ENCODE measurements at places on chromosomes 2 and 18.
A peak's percentile ranks its signal among the peaks of the same experiment; 100 is the strongest.

DNA sequence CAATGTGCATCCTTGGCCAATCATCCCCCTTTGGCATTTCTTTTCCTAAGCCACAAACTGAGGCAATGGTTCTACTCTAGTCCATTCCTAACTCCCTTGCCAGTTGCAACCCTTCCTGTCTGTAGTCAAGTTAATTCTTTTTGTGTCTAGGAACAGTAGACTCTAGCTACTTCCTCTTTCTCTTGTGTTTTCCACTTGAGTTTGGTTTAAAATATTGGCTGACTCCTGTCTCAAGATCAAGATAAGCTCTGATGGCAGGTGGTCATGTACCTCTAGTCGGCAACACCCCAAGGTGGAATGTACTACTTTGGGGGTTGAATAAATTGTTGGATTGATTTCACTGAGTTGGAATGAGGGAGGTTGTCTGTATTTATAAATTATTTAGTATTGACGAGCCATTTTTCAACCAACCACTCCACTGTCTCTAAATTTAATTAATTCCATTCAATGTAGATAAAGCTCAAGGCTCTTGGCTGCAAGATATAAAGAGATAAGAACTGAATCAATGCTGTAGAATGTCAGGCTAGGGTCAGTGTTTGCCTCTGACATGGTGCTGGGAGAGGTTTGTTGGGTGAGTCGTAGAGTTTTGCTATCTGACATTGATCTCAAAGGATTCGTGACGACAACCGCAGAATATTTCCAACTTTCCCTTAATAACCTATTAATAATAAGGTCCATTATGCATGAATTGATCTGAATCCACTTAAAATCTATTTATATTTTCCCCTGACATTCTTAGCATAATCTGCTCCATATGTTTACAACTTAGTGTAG, 188.7 kb upstream of the APCDD1 start:
- no peak for DNase-seq

DNA sequence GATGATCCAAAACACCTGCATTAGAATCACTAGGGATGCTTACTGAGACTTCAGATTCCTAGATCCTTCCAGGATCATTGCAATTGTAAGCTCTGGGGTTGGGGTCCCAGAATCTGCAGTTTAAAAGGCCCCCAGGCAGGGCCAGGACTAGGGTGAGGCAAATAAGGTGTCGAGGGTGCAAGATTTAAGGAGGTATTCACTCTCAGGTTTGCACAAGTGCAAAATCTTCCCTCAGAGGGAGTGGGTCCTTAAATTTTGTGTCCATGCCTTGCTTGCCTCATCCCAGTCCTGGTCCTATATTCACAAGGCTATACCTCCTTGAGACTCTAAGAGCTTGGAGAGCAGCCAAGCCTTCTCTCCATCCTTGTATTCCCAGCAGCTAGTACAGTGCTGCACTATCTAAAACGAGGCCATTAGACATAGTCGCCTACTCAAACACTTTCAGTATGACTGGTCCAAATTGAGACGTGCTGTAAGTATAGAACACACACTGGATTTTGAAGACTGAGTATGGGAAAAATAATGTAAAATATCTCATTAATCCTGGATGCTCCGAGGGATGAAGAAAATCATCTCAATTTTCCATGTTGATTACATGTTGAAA, 31.6 kb upstream of the MREG start:
- DNase-seq: no peak

DNA sequence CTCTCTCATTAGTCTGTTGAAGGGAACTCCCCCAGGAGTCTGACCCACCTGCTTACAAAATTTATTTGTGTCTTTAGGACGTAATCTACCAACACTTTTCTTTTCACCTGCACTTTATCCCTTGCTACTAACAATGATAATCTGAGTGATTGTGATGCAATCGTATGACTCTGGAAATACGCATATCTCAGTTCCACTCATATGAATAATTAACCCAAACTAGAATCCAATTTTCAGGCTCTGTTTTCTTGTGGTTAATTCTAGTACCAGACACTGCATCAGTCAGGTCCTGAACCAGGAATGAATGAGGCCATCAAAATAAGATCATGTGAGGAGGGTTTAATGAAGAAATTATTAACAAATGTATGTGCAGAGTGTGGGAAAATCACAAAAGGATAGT, 158.4 kb upstream of the SRD5A2 start:
- no peak for DNase-seq

GRCh38 chr2:227890495-227891079, 19.2 kb downstream of the DAW1 start:
- DNase-seq: no peak

GRCh38 chr2:65992198-65992554, 442.7 kb upstream of the MEIS1 start:
- DNase-seq: no peak

DNA sequence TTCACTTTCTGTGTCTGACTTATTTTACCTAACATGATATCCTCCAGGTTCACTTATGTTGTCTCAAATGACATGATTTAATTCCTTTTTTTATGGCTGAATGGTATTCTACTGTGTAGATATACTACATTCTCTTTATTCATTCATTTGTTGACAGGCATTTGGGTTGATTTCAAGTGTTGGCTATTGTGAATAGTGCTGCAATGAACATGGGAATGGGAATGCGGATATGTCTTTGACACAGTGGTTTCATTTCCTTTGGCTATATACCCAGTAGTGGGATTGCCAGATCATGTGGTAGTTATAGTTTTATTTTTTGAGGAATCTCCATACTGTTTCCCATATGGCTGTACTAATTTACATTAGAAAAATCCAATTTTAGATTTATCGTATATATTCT, 195.4 kb upstream of the KLHL14 start:
- no peak for DNase-seq

GRCh38 chr2:205138735-205139134, 543.6 kb upstream of the NRP2 start:
- no peak for DNase-seq

GRCh38 chr2:60309336-60309735, 244.1 kb downstream of the BCL11A start:
- DNase-seq: no peak

DNA sequence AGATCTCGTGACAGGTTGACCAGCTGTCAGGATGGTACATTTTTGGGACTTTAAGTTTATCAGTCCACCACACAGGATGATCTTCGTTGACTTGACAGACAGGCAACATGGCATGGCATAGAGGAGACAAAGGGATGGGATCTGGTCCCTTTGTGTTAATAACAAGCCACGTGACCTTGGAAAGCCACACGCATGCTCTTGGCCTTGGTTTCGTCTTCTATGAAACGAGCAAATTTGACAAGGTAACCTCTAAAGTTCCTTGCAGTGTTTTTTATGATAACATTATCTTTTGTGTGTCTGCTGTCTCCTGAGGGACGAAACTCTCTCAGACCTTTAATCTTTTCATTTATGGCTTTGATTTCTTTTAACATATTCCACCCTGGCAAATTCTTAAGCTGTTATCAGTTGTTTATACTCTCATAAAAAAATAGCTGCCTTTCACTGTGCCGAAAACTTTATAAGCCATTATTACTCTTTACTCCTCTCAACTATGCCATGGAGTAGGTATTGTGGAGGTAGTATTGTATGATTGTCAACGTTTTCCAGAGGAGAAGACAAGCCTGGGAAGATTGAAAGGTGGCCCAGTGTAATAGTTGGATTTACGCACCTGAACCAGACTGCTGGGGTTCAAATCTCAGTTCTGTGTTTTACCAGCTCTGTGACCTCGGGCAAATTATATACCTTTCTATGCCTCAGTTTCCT, 81.3 kb downstream of the MYOM1 start:
- DNase-seq: no peak

- DNase-seq: no peak
Measured at GRCh38 chr2:213678437-213679218, 394.4 kb downstream of the SPAG16 start.

GRCh38 chr2:137521653-137522619, 442.3 kb upstream of the HNMT start:
- DNase-seq: no peak

DNA sequence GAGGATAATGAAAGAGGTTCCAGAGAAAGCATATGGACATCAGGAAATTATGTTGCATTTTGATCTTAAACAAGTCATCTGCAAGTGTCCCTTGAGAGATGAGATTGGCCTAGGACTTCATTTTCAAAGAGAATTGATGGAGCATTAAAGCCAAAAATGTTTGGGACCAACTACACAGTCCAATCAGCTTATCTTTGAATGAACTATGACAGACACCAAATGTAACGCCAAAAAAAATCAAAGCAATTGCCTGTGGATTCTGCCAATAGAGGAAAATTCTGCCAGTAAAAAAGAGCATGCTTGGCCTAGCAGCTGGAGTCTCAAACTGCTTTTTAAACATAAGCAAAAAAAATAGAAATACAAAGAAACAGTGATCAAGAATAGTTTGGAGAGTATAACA, 594.5 kb upstream of the CHAC2 start:
- DNase-seq: no peak

DNA sequence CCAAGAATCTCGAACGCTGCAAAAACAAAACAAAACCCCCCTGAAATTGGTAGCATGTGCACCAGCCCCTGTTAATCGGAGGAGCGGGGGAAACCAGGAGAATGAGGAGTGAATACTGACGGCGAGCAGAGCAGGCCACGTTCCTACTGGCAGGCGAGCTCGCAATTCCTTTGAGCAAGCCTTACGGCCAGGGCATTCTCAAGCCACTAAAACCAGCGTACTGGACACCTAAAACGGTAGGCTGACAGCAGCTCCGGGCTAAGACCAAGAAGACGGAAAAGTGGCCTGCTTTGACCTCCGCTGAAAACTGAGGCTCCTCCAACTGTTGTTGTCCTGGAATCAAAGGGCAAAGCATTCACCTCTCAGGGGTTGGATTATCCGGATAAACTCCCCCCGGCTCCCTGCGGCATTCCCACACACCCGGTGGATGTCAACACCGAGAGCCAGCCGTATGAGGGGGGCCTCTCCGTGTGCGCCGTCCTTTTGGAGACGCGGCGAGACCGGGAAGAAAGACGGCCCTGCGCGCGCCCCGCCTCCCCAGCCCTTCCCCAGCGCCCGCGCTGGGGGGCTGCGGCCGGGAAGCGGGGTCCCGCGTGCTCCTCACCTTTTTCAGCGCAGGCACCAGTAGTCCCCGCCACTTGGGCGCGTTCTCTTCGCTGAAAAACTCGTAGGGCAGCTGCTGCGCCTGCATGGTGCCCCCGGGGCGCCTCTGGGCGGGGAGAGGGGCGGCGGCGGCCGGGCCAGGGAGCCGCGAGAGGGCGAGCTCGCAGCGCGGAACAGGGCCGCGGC, 925 bp downstream of the SOS1 start:
- peak; percentile 53 for DNase-seq

DNA sequence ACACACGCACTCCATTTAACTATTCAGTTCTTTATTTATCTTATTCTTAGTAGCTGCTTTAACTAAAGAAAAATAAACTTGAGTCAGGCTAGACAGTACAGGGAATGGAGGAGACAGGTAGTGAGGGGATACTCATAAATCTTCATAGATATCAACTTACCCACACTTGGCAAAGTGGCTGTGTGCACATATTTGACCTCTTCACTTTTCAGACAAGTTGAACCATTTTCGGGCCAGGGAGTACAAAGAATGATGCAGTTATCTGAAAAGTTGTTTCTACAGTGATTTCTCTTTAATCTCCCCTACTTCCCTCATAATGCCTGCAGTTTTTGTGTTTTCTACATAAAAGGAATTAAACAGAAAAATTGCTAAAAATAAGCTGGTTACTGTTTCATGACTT, 307.5 kb downstream of the GULP1 start:
- no peak for DNase-seq

DNA sequence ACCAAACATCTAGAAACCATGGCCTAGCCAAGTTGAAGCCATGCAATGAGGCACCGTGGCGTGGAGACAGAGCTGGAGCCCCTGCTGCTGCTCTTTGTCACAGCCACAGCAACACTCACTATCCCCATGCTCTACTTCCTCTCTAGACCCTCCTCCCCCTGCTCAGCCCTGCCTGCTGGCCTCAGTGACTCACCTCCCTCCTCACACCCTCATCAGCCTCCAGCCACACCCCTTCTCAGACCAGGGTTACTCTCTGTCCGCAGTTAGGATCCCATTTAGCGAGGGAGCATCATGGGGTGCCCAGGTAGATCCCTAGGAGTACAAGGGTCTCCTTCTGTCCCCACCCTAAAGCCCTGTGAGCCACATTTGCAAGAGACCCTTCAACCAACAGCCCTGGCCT, 25.4 kb upstream of the SOX11 start:
- DNase-seq: no peak

DNA sequence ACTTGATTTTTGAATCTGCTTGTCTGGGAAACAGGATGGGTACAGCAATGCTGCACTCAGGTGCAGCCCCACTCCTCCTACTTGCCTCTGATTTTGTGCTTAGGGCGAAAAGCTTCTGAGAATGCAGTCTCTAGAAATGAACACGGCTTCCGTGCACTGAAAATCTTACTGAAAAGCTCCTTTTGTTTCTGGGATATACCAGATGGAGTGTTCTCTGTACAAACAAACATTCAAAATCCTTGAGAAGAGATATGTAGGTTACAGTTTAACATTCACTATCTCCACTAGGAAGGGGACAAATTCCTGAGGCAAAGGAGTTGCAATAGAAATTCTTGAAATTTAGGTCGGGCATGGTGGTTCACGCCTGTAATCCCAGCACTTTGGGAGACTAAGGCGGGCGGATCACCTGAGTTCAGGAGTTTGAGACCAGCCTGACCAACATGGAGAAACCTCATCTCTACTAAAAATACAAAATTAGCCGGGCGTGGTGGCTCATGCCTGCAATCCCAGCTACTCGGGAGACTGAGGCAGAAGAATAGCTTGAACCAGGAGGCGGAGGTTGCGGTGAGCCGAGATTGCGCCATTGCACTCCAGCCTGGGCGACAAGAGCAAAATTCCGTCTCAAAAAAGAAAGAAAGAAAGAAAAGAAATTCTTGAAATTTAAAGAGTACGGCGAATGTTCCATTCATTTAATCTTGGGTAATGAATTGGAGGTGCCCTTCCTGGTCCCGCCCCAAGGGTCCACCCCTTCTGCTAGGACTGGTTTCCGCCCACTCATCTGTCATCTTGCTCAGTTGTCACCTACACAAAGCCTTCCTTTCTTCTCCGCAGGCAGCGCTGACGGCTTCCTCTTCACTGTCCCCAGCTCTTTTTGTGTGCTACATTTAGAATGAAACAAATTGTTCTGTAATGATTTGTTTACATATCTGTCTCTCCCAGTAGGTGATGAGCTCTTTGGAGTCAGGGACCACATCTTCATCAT, 92.4 kb downstream of the SOCS6 start:
- no peak for DNase-seq

GRCh38 chr2:44424211-44424610, 62.5 kb downstream of the CAMKMT start:
- DNase-seq: no peak

- DNase-seq: no peak
Measured at GRCh38 chr2:59791004-59791618, 762.3 kb downstream of the BCL11A start.

- no peak for DNase-seq
Measured at GRCh38 chr2:159249990-159250715, 36.4 kb downstream of the WDSUB1 start.

DNA sequence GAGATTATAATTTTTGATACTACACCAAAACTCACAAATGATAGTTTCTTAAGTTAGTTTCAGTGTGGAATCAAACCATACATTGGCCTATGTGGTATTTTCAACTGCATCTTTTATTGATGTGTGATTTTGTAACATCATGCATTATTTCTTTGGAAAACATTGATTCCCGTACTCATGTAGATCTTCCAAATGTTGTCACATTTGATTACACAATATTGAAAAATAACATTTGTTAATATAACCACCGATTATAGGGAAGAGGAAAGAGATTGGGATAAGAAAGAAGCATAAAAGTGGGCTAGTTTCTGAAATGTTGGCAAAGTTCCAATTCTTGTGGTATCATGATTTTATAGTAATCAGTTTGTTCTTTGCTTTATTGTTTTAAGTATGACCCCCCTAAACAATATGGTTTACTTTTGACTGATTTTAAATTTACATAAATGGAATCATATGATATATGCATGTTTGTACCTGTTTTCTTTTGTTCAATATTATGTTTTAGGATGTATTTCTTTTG, 117.2 kb upstream of the OTX1 start:
- no peak for DNase-seq
